DMS 273 treated with DMSO at 0.1 percent for 48 hours (cell line): ENCODE measurements at places on chromosomes 3 and 15.

DNA sequence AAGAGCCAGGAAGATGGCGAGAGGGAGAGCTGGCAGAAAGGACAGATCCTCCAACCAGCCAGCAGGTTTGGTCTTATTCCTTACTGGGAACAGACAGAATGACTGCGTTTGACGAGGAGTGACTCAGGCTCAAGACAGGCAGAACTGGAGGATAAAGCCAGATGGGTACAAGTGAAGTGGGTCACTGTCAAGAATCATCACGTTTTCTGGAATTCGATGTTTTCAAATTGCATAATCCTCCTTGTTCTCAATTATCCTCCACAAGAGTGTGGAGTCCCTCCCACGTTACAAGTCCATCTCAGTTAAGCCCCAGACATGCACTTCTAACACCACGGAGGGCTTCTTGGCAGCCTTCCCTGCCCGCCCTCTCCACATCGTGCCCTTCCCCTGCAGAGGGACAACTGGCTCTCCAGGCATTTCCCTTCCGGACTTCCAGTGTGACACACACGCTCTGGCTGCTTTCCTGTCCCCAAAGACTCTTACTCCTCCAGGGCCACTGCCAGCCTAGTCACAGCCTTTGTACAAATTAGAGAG lies 183.1 kb downstream of the CHST2 start:
- DNase-seq = no peak

- DNase-seq = no peak
Measured at GRCh38 chr3:108602249-108602934, 12.9 kb downstream of the DZIP3 start.

DNA sequence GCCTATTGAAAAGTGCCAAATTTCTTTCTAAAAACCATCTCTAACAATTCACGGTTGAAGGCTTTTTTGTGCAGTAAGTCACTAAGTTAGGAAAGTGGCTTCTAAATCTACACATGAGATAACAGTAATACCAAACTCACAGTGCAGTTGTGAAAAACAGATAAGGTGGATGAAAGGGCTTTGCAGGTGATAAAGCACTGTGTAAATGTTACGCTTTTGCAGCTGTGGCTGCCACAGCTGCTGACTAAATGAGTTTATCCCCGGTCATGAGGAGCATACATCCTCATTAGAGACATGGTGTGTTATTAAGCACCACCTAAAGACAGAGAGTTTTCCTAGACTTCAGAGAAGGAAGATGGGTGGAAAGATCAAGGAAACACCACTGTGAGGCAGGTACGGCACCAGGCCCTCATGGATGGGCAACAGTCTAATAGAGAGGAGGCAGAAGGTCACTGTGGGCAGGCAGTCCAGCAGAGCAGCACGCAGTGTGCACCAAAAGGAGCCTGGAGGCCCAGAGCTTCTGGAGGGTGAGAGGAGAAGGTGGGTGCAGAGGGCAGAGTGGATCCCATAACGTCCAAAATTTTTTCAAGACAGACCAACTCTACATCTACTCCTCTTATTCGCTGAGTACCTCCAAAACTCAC lies 68.5 kb downstream of the FMN1 start:
- no peak for DNase-seq

GRCh38 chr15:96807361-96807760 lies 476.9 kb downstream of the NR2F2 start:
- DNase-seq = no peak

GRCh38 chr3:197219619-197220018 lies 78.8 kb downstream of the DLG1 start:
- DNase-seq = no peak

DNA sequence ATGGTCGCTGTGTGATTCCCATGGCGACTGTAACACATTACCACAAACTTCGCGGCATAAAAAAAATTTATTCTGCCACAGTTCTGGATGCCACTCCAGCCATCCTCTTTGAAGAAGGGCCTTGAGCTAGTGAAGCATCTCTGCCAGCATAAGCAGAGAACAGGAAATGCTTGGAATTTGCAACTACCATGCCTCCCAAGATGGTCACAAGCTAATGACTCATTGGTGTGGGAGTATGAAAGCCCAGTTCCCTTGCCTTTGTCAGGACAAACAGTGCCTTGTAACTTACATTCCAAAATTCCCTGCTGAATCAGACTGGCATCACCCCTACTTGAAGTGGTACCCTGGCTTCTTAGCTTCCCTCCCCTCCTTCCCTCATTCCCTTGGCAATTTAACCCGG lies 129.7 kb downstream of the PROS1 start:
- no peak for DNase-seq

DNA sequence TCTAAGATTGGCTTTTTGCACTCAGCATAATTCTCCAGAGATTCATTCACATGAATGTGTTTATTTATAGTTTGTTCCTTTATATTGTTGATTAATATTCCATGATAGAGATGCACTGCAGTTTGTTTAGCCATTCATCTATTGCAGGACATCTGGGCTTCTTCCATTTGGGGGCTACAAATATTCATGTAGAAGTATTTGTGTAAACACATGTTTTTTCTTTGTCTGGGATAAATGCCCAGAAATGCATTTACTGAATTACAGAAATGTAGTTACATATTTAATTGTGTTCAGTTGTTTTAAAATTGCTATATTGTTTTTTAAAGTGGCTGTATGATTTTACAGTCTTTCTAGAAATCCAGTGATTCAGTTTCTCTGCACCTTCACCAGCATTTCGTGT lies 635.0 kb downstream of the ZIC1 start:
- DNase-seq = no peak
